ENCODE measurements at places on chromosomes 12 and 14.
A peak's percentile ranks its signal among the peaks of the same experiment; 100 is the strongest.

- H3K4me1 ChIP-seq, result peaks cover 4% of the 10 kb centered on the region
- H3K4me3 ChIP-seq, result no peak overlapping the region
- H3K36me3 ChIP-seq, result no peaks in the 10 kb centered on the region
- no peak overlapping the region for H3K27ac ChIP-seq
These were observed 67.2 kb upstream of the DIO2 start for GRCh38 chr14:80278293-80279023.

- DNase-seq, result no peak
- H3K4me1 ChIP-seq, result no peaks in the 10 kb centered on the region
- H3K4me3 ChIP-seq, result no peak overlapping the region
- H3K27me3 ChIP-seq, result no peaks in the 10 kb centered on the region
These were observed 272.8 kb downstream of the KSR2 start for GRCh38 chr12:117695956-117696355.

- no peak for DNase-seq
- no peaks in the 10 kb centered on the region for H3K4me1 ChIP-seq
- peaks cover 18% of the 10 kb centered on the region for H3K36me3 ChIP-seq
- H3K4me3 ChIP-seq, result no peak overlapping the region
- H3K27ac ChIP-seq, result no peak overlapping the region
- no peaks in the 10 kb centered on the region for H3K27me3 ChIP-seq
These were observed 89.1 kb downstream of the LRRK2 start for GRCh38 chr12:40313928-40314327.

GRCh38 chr12:64269161-64269560 is 47.1 kb upstream of the KICS2 start:
- H3K27me3 ChIP-seq, result no peaks in the 10 kb centered on the region
- H3K27ac ChIP-seq, result no peak overlapping the region
- H3K4me1 ChIP-seq, result no peaks in the 10 kb centered on the region

DNA sequence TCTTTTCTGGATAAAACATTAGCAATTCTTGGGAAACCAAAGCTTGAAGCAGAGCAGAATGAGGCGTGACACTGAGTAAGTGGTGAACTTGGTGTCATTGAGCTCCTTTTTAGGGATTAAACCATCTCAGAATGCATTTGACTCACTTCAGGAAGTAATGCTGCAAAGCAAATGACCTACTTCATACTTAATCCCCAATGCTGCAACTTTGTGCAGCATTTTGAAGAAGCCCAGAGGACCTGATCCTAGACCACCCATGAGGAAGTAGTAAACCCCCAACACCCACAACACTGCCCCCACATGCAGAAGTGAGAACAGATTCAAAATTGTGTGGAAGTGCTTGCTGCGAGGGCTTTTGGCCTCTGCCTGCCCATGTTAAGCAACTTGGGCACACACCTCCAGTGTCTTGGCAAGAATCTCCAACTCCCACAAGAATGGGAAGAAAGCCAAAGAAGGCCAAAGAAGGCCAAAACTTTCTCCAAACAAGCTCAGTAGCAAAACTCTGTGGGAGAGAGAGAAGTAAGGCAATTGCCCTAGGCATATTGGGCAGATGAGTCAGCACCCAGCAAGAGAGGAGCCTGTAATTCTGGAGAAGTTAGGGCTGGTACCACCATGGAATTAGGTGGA is 69.2 kb upstream of the ETV6 start:
- H3K4me3 ChIP-seq, result no peak overlapping the region
- peak; percentile 32 for DNase-seq
- H3K27ac ChIP-seq, result no peak overlapping the region

- no peak overlapping the region for H3K27ac ChIP-seq
- no peak overlapping the region for H3K4me3 ChIP-seq
- H3K36me3 ChIP-seq, result peaks cover 8% of the 10 kb centered on the region
- H3K27me3 ChIP-seq, result no peaks in the 10 kb centered on the region
- no peak for DNase-seq
These were observed 104.0 kb downstream of the RIN3 start for GRCh38 chr14:92617581-92617980.

DNA sequence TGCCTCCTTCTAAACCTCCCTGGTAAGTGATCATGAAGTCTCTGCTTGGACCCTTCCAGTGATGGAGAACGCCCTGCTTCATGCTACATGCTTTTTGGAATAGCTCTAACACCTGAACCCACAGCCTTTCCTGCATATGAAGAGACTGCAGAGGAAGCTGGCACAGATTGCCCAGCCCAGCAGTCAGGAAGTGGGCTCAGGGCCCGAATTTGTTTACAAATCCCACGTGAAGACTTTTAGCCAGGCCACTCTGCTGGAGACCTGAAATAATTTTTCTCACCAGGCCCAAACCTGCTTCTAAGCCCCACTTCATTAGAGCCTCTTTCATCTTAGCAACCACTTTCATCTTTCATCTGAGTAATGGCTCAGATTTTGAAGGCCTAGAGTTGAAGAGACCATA is 22.9 kb downstream of the RTN1 start:
- H3K27ac ChIP-seq, result no peak overlapping the region
- no peaks in the 10 kb centered on the region for H3K27me3 ChIP-seq
- H3K36me3 ChIP-seq, result no peaks in the 10 kb centered on the region
- no peak for DNase-seq
- peaks cover 15% of the 10 kb centered on the region for H3K4me1 ChIP-seq

- no peaks in the 10 kb centered on the region for H3K27me3 ChIP-seq
- H3K4me3 ChIP-seq, result no peak overlapping the region
- H3K4me1 ChIP-seq, result no peaks in the 10 kb centered on the region
These were observed 171.5 kb downstream of the SLC15A4 start for GRCh38 chr12:128652136-128652751.

- no peaks in the 10 kb centered on the region for H3K27me3 ChIP-seq
- no peak overlapping the region for H3K4me3 ChIP-seq
- H3K36me3 ChIP-seq, result no peaks in the 10 kb centered on the region
These were observed 6.8 kb downstream of the OR10A7 start for GRCh38 chr12:55227643-55228042.

DNA sequence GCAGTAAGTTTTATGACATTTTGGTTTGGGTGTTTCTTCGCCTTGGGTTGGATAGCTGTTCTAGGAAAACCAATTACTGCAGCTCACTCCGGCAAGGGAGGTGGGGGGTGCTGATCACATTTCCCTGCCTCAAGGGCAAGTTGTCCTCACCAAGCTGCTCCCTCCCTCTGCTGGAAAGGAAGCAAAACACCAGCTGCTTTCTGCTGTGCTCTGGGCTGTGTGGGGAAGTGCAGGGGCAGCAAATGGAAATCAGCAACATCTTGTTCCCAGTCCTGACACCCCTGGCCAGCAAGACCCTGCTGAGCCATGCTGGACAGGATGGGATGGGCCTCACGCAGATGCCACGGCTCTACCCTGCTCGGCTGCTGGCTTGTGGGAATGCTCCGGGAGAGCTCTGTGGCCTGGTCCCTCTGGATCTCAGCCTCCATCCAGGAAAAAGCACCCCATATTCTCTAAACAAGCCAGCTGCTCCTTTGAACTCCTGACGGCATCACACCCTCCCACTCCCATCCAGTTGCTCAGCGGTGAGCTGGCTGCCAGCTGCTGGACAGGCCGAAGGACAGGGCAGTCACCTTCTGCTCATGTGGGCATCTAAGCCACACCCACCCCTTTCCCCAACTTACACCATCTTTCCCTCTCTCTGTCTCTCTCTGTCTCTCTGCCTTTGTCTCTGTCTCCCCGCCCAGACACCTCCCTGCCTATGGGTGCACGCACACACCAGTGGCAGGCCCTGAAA is 52.4 kb upstream of the EIF5 start:
- H3K27ac ChIP-seq, result no peak overlapping the region
- peaks cover 27% of the 10 kb centered on the region for H3K4me1 ChIP-seq
- peak; percentile 80 for DNase-seq

DNA sequence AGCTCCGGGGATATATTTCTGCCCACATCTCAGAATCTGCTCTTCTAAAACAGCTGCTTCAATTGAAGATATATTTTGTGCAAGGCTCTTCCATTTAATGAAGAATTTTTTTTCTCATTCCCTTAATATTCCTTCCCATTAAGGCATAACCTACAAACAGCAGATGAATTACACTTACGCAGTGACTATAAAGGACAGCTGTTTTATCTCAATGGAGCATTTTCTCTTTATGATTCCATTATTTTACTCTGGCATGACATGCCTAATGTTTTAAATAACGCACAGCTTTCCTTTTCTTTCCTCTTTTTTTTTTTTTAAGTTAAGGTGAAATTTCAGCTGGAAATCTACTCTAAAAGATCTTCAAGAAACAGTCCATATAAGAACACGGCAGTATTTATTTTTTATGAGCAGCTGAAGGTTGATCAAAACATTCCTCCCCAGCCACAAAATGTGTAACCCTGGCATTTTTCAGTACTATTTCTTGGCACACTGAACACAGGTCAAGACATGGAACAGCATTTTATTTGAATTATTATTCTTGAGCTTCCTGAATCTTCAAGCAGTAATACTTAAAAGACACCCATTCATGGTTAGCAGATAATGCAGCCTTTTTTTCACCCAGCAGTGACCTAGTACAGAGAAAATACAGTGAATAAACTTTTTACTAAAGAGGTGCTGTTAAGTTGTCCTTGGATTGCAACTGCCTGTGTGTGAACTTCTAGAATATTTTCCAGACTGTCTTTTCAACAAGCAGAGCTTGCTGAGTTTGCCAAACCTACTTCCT is 118.1 kb upstream of the FOXN3 start:
- no peak overlapping the region for H3K27ac ChIP-seq
- no peaks in the 10 kb centered on the region for H3K27me3 ChIP-seq
- no peaks in the 10 kb centered on the region for H3K36me3 ChIP-seq
- DNase-seq, result no peak
- H3K4me1 ChIP-seq, result no peaks in the 10 kb centered on the region

- no peaks in the 10 kb centered on the region for H3K36me3 ChIP-seq
- no peak for DNase-seq
- H3K4me1 ChIP-seq, result no peaks in the 10 kb centered on the region
- H3K27ac ChIP-seq, result no peak overlapping the region
- H3K4me3 ChIP-seq, result no peak overlapping the region
These were observed 228.5 kb downstream of the VRK1 start for GRCh38 chr14:97025722-97026121.

GRCh38 chr12:92078167-92079053 is 67.2 kb downstream of the BTG1 start:
- no peak overlapping the region for H3K4me3 ChIP-seq
- H3K27me3 ChIP-seq, result no peaks in the 10 kb centered on the region
- H3K4me1 ChIP-seq, result peaks cover 12% of the 10 kb centered on the region
- H3K36me3 ChIP-seq, result no peaks in the 10 kb centered on the region
- peak; percentile 49 for DNase-seq

DNA sequence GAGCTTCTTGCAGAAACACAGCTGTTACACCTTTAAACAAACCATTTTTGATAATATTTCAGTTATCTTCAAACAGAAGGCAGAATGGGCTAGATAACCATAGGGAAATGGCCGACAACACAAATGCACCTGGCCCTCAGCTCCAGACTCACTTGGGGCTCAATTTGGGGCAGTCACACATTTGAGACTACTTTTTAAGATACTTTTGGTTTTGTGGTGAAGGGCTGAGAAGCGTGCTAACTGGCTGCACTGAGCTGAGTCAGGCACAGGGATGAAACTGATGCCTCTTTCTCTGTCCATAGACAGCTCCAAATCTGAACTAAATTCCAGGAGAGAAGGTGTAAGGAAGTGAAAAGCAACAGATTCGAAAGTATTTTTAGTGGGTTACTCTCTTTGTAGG is 18.5 kb upstream of the GRIP1 start:
- H3K27me3 ChIP-seq, result no peaks in the 10 kb centered on the region
- no peaks in the 10 kb centered on the region for H3K36me3 ChIP-seq
- no peak for DNase-seq
- no peak overlapping the region for H3K4me3 ChIP-seq

DNA sequence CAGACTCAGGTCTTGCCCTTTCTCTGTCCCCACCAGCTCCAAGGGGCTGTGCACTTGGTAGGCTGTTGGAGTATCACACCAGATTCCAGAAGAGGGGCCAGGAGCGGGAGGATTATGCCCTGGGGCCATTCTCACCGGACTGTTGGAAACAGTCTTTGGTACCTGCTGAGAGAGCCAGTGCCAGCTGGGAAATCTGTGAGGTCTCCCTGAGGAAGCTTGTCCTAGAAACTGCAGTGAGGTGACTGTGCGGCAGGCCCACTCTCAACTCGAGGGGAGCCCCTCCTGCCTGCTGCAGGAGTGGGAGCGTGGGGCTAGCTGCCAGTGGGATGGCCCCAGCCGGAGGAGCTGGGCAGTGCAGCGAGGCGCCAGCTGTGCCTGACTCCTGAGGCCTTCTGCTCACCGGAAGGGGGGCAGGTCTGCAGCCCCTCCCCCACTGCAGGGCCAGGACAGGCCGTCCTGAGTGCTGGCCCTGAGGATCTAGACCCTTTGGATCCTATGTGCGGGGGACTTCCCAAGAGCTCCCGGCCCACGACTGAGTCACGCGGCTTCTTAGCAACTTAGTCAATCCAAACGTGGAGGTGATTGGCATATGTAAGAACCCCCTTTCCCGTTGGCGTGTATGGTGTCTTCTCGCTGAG is 295.2 kb downstream of the CACNA1C start:
- no peaks in the 10 kb centered on the region for H3K36me3 ChIP-seq
- peak overlapping the region; percentile 54 for H3K27ac ChIP-seq
- H3K27me3 ChIP-seq, result no peaks in the 10 kb centered on the region
- peaks cover 55% of the 10 kb centered on the region for H3K4me1 ChIP-seq
- no peak for DNase-seq

DNA sequence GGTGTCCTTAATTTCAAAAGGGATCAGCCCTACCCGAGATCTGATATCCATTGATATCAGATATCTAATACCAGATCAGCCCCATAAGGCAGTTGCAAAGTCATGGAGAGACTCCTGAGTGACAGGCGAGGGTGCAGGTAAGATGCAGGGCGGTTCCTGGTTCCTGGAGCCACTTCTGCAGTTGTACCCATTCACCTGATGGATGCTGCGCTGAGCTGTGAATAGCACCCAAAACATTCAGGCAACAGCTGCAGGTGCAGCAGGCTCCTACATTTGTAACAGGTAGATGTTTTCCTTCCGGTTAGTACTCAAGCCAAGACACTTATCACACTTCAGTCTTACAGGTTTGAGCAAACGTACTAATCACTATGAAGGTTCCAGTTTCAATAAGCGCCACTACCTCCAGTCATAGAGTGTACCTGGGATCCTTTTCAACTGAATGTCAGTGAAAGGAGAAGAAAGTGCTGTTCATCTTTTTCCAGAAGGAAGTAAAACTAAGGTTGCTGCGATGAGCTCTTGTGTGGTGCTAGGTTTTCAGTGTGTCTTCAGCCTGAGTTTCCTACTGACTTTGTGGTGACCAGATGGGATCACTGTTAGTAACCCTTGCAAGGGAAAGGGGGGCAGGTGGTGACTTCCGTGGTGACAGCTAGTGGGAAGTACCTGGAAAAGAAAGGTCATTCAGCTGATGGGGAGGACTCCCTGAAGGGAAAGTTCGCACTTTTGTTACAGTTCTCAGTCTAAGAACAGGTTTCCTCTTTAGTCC is 1.9 kb downstream of the ATP6V0A2 start:
- H3K36me3 ChIP-seq, result peaks cover 1% of the 10 kb centered on the region
- no peaks in the 10 kb centered on the region for H3K27me3 ChIP-seq
- DNase-seq, result peak; percentile 35
- H3K27ac ChIP-seq, result peak overlapping the region; percentile 85
- H3K4me3 ChIP-seq, result peak overlapping the region; percentile 99

- peak overlapping the region; percentile 58 for H3K27ac ChIP-seq
- H3K4me3 ChIP-seq, result no peak overlapping the region
- H3K36me3 ChIP-seq, result peaks cover 15% of the 10 kb centered on the region
- H3K4me1 ChIP-seq, result no peaks in the 10 kb centered on the region
- no peaks in the 10 kb centered on the region for H3K27me3 ChIP-seq
These were observed 22.6 kb downstream of the GPHB5 start for GRCh38 chr14:63296060-63296563.
